Tongue (tissue), 3 donors: ENCODE measurements at places on chromosomes 3 and 15. TPM values are rescaled to one million over a fixed set of nuclear protein-coding genes. Genes with fewer than 3 reads are reported as not detected.

DNA sequence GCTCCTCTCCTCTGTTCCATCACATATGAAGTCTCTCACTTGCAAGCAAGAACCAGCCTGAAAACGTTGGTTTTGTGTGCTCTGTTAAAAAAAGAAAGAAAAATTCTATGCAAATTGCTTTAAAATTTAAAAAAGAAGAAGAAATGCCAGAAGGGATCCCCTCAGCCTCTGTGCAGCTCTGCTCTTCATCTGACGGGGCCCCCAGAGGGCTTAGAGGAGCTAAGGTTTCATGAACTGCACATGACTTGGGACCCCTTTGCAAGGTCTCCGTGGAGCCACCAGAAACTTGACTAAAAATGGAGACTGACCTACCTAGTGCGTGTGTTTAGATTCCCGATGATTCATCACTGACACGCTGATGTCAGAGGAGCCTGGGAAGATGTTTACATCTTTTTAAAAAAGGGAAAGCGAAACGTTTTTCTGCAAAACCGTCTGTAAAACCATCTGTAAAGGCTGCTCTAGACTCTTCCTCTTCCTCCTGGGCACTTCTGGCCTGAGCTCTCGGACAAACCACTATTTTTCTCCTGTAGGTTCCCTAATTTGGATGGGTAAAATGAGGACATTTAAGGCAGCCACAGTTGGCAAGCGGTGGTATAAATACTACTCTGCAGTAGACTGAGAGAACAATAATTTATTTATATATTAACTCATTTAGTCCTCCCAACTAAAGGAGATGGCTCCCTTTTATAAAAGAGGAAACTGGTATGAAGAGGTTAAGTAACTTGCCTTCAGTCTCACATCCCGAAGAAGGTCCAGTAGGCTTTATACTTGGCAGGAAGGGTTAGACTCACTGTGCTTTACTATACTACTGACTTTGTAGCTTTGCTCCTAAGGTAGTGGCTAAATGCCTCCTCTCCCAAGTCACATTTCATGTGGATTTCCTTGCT, 67.2 kb upstream of the POLG start:
- no peak for DNase-seq

GRCh38 chr3:186922790-186923189, 7.5 kb upstream of the ST6GAL1 start:
- DNase-seq, result no peak

- no peak for DNase-seq
Measured at GRCh38 chr3:27630885-27631284, 91.2 kb downstream of the EOMES start.

PLA2G4E gene
- total RNA-seq, result 1.9 TPM

TRAT1 gene
- total RNA-seq, result not detected

ALDH1A3 gene
- total RNA-seq, result 59.0 TPM

DNA sequence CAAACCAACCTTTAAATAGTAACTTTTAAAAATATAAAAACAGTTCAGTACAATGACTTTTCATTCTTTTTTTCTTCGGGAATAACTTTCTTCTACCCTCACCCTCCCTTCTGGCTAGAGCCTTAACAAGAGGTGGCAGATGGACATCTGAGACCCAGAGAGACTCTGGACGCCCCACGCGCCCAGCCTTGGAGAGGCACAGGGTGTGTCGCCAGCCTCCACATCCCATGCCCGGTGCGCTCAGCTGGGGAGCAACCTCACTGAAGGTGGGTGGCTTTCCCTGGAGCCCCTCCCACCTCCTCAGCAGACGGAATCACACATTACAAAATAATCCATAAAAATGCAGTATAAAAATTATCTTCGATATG, 49.5 kb downstream of the TLE3 start:
- DNase-seq, result no peak

DNA sequence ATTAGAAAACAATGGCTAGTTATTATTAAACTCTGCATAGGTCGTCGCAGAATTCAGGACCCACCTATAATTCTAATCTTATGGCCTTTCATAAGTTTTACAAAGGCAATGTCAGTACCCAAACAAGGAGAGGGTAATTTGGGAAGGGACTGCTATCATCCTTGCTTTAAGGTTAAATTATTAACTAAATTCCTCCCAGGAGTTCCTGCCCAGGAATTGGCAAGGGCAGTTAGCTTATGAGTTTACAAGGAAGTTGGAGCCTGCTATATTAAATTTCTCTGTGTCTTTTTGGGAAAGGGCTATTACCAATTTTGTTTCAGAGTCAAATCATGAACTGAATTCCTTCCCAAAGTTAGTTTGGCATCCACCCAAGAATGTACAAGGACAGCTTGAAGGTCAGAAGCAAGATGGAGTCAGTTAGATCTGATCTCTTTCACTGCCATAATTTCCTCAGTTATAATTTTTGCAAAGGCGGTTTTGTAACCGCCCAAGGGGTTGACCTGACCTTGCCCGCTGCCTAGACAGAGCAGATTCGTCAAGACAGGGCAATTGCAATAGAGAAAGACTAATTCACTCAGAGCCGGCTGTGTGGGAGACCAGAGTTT, 45.3 kb upstream of the LHFPL4 start:
- no peak for DNase-seq

GRCh38 chr3:122576174-122576940, 1.1 kb upstream of the PARP15 start:
- DNase-seq, result no peak

DNA sequence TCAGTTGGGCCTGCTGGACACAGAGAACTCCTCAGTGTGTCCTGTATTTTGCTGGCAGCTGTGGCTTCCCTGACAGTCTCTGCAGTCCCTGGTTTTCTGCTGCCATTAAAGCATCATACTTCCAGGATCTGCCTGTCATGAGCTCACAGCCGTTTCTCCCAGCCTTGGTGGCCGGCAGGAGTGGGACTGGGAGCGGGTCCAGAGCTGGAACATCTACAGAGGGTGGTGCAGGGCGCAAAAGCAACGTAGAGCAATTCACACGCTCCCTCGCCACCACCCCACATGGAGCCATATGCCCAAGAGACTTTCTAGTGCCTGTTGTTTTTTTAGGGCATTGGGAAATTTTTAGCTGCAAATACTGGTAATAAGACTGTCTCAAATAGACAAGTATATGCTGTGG, 33.6 kb downstream of the ABTB1 start:
- DNase-seq, result no peak

DUOXA2 gene
- 1.2 TPM for total RNA-seq

DNA sequence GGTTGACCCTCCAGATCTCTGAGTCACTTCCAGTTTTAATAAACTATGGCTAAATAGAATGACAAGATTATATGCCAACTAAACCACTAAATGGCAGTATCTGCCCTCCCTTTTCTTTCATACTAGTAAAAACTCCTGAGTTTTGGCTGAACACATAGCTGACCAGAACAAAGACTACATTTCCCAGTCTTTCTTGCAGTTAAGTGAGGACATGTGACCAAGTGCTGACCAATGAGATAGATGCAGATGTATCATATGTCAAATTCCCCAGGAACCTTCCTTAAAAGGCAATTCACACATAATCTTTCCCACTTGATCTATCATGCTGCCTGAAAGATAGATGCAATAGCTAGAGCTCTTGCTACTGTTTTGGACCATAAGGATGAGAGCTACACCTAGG, 191.3 kb downstream of the SHOX2 start:
- DNase-seq, result no peak

- no peak for DNase-seq
Measured at GRCh38 chr15:90685591-90686434, 31.3 kb upstream of the BLM start.

TNFSF10 gene
- 17.3 TPM for total RNA-seq

DNA sequence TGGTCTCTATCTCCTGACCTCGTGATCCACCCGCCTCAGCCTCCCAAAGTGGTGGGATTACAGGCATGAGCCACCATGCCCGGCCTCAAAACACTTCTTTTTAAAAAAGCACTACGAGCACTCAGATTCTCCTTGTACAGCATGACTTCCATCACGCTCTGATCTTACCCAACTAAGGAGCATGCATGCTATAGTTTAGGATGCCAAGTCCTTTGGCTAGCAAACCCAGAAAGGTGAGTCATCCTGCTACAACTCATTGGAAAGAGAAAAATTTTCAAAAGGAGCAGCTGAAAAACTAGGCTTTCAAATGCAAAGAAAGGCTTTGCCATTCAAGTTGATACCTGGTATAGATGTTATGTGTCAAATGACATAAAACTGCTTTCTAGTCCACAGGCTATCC, 70.3 kb upstream of the PRICKLE2 start:
- no peak for DNase-seq

GRCh38 chr3:183635107-183635430, 354 bp upstream of the KLHL24 start:
- no peak for DNase-seq

DNA sequence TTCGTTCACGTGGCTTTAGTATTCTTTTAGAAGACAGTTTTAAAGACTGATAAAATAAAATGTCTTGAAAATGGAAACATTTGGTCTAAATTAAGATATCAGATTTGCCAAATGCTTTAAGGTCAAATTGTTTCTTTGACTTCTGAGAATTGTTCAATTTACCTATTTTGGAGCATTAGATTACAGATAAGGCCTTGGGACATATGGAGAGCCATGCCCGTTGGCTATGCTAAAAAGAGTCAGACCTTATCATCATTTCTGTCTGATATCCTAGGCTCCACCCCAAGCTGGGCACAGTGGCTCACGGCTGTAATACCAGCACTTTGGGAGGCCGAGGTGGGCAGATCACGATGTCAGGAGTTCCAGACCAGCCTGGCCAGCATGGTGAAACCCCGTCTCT, 13.0 kb downstream of the ZNF445 start:
- no peak for DNase-seq

KIF23 gene
- total RNA-seq, result 19.5 TPM

GRCh38 chr3:173886-174285, 22.7 kb upstream of the CHL1 start:
- no peak for DNase-seq

- no peak for DNase-seq
Measured at GRCh38 chr15:67322481-67322880, 67.9 kb downstream of the IQCH start.

CKMT1B gene
- total RNA-seq, result 4.3 TPM

GRCh38 chr3:18279226-18279737, 145.9 kb downstream of the SATB1 start:
- no peak for DNase-seq

- DNase-seq, result no peak
Measured at GRCh38 chr3:197835509-197835908, 44.5 kb downstream of the LRCH3 start.

DNA sequence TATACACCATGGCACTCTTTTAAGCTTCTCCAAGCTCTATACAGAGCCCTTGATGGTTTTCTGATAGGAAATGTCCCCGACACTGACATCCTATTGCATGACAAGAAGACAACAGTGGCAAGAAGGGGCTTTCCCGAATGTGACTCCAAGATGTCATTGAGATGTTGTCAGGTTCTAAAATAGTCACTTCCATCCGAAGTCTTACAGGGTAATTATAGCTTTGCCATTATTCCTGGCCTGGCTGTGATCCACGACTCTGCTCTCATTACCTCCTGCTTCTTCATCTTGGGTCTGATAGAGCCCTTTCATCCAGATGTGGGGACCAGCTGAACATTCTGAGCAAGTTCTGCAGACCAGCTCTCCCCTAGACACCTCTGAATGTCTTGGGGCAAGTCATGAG, 40.6 kb upstream of the ADAMTS9 start:
- DNase-seq, result peak; percentile 73

KBTBD8 gene
- total RNA-seq, result 1.6 TPM

DNA sequence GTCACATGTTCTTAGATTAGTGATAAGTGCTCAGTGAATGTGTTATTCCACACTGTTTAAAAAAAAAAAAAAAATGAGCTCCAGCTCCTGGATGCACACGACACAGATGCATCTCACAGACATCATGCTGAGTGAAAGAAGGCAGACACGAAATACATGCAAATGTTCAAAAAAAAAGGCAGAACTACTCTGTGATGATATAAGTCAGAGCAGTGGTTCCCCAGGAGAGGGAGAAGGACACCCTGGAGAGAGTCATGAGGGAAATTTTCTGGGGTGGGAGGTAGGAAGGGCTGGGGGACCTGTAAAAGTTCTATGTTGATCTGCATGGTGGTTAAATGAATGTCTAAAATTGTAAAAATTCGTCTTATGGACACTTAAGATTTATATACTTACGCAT, 4.3 kb downstream of the CSRNP1 start:
- no peak for DNase-seq

DNA sequence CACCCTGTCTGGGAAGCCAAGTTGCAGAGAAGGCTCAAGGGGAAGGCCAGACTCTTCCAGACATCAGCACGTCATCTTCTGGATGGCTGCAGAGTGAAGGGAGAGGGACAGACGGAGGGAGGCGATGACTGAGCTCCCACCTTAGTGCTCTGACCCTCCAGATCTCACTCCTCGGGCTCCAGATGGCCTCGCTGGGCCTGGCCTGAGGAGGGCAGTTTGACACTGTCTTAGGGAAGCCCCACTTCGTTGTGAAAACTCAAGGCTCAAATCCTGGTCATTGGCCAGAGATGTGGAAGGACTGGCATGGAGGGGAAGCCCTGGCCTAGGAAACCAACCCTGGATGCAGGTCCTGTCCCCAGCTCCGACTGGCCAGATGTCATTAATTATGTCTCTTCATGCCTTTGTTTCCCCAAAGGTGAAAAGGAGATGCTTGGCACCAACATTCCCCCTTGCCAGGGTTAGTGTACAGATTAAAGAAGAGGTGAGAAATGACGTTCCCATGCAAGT, 70.4 kb downstream of the ADCY5 start:
- no peak for DNase-seq

DNA sequence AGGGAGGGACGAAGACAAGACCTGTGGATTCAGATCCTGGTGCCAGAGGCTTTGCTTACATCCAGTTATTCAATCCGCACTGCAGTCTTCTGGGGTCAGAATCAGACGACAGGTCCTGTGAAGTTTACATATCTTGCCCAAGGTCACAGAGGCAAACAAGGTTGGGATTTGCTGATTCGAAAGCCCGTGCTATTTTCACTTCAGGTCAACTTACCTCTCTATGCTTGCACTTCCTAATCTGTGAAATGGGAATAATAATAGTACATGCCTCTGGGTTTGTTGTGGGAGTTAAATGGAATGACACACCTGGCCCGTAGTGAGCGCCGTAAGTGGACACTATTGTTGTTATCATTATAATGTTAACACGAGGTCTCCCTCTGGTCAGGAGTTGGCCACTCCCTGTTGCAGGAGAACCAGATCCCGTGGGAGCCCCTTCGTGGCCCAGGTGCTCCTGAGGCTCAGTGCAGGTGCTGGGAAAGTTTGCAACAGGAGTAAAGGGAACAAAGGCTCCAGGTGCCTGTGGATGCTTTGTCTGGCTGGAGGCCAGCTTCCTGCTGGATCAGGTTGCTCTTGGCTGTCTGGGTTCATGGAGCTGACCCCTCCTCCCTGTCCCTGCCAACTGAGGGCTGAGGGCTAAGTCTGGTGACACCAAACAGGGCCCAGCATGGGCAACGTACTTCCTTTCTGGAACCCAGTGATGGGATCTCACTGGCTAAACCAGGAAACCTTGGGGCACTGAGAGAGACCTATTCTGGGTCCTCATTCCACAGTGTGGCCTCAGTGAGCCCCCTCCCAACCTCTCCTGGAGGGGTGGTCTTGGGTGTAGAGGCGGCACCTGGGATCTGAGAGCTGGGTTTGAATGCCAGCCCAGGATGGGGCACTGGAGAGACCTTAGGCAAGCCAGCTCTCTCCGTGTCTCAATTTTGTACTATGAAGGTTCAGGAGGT, 40.1 kb upstream of the SEMA4B start:
- DNase-seq, result no peak
